Ecto neural progenitor cell (in vitro differentiated cells): ENCODE measurements at places on chromosomes 3 and 15.

- DNase-seq, result no peak
Measured at GRCh38 chr3:29454161-29454611, 173.3 kb downstream of the RBMS3 start.

- DNase-seq, result no peak
Measured at GRCh38 chr3:175735866-175736265, 876.7 kb downstream of the NAALADL2 start.

GRCh38 chr15:74337146-74337545, 30.3 kb downstream of the CYP11A1 start:
- DNase-seq, result no peak

DNA sequence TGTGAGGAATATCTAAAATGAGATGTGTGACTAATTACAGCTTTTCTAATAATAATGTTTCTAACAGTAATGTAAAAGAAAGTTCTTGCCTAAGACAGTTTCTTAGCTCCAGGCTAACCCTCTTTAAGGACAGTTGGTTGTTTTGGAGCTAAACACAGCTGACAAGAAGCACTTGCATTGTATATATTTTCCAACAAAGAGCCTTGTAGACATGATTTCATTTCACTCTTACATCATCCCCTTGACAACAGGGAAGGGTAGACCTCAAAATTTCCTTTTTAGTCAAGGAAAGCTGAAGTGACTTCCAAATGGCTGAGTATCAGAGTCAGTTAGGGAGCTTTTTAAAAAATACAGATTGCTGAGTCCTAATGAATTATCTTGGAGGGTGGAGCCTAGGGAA, 4.1 kb downstream of the ARID3B start:
- no peak for DNase-seq

DNA sequence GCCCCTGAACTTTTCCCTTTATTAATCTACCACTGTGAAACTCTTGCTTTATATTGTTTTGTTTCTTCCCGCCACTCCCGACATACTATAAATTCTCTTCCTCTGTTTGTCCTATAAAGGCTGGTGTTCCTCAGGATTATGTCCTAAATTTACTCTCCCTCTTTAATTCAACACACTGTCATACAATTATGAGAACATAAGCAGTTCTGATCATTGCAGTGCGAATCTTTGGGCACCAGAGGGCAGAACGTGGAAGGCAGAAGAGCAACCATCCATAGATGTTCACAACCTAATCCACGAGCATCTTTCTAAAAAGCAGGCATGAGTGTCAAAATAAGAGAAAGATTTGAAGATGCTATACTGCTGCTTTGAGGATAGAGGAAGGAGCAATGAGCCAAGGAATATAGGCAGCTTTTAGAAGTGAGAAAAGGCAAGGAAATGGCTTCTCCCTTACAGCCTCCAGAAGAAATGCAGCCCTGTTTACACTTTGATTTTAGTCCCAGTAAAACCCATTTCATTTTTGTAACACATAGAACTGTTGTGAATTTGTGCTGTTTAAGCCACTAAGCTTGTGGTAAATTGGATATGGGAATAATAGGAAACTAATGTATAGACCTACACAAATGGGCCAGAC, 179.4 kb downstream of the GBE1 start:
- DNase-seq, result no peak

GRCh38 chr3:56889131-56889530, 87.4 kb upstream of the ARHGEF3 start:
- DNase-seq, result no peak

- no peak for DNase-seq
Measured at GRCh38 chr3:45838466-45838865, 3.5 kb downstream of the LZTFL1 start.

- no peak for DNase-seq
Measured at GRCh38 chr15:99578809-99579208, 13.0 kb downstream of the MEF2A start.

DNA sequence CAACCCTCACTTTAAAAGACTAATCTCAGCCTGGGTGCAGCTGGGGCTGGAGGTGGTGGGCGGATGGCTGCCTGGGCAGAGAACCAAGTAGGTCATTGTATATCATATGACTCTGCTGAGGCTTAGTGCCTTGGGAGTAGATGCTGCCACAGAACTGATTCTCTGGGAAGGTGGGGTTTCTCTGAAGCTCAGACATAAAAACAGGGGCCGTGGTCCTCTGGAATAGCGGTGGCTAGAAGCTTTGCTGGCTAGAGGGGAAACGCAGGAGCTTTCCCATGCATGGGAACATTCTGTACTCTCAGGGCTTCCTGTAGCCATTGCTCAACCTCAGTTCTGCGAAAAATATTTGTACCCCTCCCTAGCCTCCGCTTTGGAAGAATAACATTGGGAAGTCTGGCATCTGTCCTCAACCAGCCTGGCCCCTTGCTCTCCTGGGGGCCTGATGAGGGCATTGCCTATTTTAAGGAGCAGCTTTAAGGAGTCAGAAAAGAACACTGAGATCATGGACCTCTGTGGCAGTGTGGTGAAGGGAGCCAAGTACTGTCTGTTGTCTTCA, 14.7 kb downstream of the TIMP4 start:
- DNase-seq, result no peak

DNA sequence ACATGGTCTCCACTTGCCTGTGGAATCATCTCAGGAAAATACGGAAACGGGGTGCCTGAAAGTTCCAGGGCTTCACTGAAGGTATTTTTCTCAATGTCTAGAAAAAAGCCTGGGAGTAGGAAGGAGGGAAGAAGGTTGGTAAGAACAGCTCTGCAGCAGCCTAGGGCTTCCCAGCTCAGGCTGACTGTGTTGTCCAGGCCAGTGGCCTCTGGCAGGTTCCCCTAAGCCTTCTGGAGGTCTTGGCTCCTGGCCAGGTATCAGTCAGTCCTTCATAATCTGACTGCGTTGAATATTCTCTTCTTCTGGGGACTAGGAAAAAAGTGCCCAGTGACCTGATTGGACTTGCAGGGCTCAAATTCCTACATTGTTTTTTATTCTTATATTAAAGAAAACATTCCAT, 38.6 kb downstream of the SSR3 start:
- no peak for DNase-seq

DNA sequence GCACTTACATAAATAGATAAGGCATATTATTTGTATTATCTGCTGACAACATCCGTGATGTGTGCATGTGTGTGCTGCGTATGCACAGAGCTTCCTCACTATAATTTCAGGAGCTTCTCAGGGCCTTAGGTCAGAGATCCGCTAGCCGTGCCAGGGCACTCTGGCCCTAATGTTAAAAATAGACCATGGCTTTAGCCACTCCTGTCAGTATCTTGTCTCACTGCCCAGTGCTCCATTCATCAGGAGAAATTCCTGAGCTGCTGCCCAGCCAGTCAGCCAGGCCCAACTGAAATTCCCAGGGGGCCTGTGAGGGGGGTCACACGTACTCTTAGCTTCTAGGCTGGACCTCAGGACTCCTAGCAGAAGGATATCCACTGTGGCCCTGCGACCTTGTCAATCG, 70.0 kb upstream of the ABHD2 start:
- DNase-seq, result no peak

DNA sequence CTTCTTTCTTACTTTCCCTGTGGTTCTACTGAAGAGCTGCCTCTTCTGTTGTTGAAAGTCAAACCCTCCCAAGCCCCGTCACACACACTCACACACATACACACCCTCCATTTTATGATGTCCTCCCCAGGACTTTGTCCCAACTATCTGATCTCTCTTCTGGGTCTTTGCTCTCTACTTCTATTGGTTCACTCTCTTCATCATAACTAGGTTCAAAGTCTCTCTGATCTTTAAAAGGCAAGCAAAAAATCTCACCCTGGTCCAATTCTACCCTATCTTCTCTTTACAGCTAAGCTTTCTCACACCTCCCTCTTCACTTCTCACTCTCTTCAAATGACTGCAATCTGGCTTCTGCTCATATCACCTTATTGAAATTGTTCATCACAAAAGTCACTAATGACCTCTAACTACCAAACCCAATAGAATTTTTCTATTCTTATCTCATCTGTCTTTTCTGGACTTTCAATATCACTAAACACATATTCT, 34.8 kb downstream of the LRRFIP2 start:
- no peak for DNase-seq

DNA sequence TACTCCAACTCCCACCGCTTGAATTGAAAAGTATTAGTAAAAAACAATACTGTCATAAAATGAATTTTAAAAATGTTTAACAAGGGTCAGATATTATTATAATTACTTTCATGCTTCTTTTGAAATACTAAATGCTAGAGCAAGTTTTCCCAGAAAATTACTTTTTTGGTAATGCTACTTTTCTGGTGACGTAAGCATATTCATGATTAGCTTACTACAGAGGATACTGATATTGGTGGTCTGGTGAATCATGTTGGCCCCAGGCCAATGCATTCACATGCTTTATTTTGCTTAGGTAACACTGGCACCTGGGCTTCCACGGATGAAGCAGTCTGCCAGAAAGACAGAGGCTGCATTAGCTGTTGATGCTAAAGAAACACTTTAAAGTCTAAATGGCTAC, 12.4 kb downstream of the SPATA16 start:
- DNase-seq, result no peak

DNA sequence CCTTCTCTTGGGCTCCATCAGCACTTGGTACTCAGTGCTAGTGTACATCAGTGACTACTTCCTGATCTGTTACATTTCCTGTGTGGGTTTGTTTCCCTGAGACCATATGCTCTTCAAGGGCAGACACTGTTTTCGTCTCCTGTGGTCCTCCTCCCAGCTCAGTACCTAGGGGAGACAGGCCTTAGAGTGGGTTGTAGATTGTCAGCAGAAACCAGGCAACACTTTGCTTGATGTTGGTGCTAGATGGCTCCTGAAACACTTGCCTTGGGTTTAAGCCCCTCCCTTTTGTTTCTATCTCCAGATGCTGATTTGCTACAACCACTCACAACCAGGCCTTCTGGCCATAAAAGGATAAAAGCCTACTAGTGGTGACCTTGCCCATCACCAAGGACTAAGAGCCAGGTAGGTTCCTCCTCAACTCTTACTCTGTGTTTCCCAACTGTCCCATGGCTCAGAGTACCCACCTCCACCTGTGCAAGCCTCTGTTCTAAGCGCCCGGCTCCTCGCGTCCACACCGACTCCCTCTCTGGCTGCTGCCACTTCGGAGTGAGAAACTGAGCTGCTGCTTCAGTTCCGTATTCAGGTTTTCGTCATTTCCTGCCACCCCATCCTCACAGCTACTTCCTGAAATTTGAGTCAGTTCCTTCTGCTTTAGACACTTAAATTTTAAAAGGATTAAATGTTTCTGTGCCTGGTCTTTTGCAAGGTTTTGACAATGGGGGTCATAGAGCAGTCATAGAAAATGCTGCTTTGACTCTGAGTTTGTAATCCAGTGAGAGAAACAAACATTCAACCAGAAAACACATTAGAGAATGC, at the start of gene HCLS1:
Gene HCLS1 (minus strand): TSS at position 548 of the 816 bp plus-strand sequence. CDS start 2,556 bp downstream, outside the sequence.
- no peak for DNase-seq

GRCh38 chr15:99726333-99726732, 6.9 kb downstream of the LYSMD4 start:
- no peak for DNase-seq

DNA sequence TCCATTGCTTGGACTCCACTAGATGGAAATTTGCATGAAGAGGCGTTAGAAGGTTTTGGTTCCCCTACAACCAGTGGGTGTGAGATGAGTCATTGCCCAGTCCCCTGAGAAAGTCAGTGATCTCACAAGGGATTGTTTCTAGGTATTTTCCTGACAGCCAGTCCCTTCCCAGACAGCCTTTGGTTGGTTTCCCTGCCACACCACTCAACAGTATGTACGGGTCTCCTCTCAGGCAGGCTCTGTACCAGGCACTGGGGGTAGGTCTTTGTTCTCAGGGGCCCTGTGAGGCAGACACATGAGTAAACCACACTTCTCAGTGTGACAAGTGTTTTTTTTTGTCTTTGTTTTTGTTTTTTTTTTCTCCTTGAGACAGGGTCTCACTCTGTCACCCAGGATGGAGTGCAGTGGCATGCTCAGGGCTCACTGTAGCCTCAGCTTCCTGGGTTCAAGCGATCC, 4.0 kb downstream of the LAMP3 start:
- DNase-seq, result no peak

DNA sequence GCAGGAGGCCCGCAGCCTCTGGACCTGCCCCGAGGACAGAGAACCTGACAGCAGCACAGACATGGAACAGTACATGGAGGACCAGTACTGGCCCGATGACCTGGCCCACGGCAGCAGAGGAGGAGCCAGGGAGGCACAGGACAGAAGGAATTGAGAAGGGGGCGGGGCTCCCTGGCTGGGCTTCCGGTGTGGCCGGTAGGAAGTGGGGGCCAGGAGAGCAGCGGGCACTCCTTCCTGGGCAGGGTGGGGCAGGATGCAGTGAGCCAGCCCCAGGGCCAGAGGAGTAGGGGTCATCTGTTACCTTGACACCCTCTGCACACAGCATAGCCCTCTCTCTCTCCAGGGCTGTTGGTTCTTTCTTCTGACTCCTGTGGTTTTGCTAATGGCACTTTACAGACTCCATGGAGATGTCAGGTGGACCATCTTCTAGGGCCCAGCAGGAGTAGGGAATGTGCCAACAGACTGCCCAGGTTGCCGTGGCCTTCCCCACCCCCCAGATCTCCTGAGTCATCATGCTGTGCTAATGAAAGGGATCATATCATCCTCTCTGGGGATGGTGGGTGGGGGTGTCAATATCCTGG, 8.6 kb upstream of the ISG20 start:
- DNase-seq, result no peak

- no peak for DNase-seq
Measured at GRCh38 chr3:105997800-105998526, 129.2 kb upstream of the CBLB start.

DNA sequence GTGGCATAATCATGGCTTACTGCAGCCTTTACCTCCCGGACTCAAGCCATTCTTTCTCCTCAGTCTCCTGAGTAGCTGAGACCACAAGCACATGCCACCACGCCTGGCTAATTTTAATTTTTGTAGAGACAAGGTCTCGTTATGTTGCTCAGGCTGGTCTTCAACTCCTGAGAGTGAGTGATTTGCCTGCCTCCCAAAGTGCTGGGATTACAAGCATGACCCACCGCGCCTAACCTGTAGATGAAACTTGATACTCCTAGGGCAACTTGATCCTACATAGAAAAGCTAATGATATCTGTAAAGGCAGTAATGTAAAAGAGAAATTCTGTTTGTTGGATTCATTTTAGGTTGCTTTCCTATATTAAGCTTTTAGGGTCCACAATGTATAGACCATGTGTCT, 391.9 kb upstream of the THRB start:
- DNase-seq, result no peak

- DNase-seq, result no peak
Measured at GRCh38 chr3:62003835-62004234, 369.5 kb downstream of the FEZF2 start.

DNA sequence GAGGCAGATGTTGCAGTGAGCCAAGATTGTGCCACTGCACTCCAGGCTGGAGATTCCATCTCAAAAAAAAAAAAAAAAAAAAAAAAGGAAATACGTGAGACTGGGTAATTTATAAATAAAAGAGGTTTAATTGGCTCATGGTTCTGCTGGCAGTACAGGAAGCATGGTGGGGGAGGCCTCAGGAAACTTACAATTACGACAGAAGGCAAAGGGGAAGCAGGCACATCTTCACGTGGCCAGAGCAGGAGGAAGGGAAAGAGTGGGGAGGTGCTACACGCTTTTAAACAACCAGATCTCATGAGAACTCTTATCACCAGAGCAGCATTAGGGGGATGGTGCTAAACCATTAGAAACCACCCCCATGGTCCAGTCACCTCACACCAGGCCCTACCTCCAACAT, 138.2 kb upstream of the IL12A start:
- DNase-seq, result no peak
